GM12878 (cell line): ENCODE measurements at places on chromosomes 3 and 15. TPM values are rescaled to one million over a fixed set of nuclear protein-coding genes. Genes with fewer than 3 reads are reported as not detected.

The DZIP3 gene
- 11.3 and 11.6 TPM in 2 replicates for polyA plus RNA-seq

- no peaks in the 10 kb centered on the region for H3K36me3 ChIP-seq
- H3K4me3 ChIP-seq: no peak overlapping the region
- H3K27me3 ChIP-seq: no peaks in the 10 kb centered on the region
- no peak for DNase-seq
- peaks cover 7% of the 10 kb centered on the region for H3K4me1 ChIP-seq
These were observed 99.6 kb downstream of the ABI3BP start for GRCh38 chr3:100893590-100893989.

DNA sequence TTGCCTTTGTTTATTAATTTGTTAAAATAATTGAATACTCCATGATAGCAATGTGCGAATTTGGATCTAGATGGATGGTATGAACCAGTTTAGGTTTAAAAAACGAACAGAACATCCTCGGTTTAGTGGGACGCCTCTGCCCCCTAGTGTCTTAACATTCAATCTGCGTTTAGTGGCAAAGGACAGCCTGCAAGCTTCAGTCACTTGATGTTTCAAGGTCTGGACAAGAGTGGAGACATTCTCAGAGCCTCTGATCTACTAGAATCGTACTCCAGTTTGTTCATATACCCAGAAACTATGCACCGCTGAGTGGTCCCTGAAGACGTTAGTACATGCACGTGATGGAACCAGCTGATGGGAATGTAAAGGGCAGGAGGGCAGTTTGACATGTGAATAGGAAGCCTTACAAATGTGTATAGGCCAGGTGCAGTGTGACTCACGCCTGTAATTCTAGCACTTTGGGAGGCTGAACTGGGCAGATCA is 17.8 kb upstream of the ATP13A4 start:
- H3K4me1 ChIP-seq: no peaks in the 10 kb centered on the region
- H3K4me3 ChIP-seq: no peak overlapping the region
- no peak for DNase-seq
- no peaks in the 10 kb centered on the region for H3K27me3 ChIP-seq
- H3K36me3 ChIP-seq: no peaks in the 10 kb centered on the region
- H3K27ac ChIP-seq: no peak overlapping the region

- no peaks in the 10 kb centered on the region for H3K4me1 ChIP-seq
- H3K27ac ChIP-seq: no peak overlapping the region
- H3K36me3 ChIP-seq: no peaks in the 10 kb centered on the region
These were observed 364.2 kb upstream of the PLSCR5 start for GRCh38 chr3:146969356-146969755.

DNA sequence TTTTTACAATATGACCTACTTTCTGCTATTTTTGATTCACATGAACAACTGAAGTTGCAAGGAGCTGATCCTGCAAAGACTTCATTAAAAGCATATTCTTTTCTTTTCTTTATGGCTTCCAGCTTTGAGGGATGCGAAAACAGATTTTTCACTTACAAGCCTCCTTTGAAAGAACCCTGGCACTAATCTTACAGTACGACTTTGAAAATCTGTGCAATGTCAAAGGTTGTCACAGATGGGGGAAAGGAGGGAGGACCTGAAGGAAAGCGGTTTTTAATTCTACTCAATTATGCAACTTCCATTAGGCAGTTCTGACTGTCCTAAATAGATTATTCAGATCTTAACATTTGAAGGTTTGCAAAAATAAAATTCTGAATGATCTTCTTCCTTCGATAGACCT is 130.5 kb downstream of the TNIK start:
- H3K4me1 ChIP-seq: peaks cover 40% of the 10 kb centered on the region
- no peak overlapping the region for H3K27ac ChIP-seq
- H3K27me3 ChIP-seq: no peaks in the 10 kb centered on the region
- DNase-seq: no peak

The EPB42 gene
- polyA plus RNA-seq: not detected in 2 replicates

DNA sequence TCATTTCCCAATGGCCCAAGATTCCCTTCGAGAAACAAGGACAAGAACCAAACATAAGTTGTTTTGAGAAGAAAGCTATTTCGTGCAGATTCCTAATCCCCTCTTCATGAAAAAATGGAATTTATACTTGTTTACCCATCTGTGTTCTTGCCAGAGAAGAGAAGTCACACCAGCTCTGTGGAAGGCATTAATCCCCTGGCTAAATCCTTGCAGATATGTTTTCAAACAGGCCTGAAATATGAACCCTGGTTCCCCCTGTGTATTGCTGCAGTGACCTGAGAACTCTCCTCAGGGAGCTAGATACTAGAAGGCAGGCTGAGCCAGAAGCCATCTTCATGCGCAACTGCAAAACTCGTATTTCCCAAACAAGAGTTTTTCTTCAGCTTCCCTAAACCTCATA is 337.7 kb downstream of the NEK10 start:
- no peak for DNase-seq
- H3K4me3 ChIP-seq: no peak overlapping the region
- no peak overlapping the region for H3K27ac ChIP-seq
- H3K36me3 ChIP-seq: no peaks in the 10 kb centered on the region
- no peaks in the 10 kb centered on the region for H3K27me3 ChIP-seq

The BNC1 gene
- 0.10 TPM in 1 of 2 replicates, not detected in the other for polyA plus RNA-seq

DNA sequence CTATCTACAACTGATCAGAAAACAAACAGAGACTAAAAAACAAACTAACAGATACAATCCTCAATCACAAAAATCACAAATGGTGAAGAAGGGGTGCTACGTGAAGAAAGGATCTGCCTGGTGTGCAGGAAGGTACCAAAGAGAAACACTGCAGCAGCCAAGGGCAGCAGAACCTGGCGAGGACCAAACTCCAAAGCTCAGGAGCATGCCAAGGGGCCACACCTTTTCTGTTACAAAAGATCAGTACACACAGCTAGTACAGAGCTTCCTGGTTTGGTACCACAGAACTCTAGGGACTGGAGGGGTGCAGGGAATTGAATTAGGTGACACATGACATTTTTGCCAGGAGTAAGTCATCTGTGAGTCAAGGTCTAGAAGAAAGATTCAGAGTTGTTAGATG is 107.4 kb upstream of the GRM7 start:
- DNase-seq: no peak
- H3K36me3 ChIP-seq: no peaks in the 10 kb centered on the region
- H3K4me3 ChIP-seq: no peak overlapping the region
- no peaks in the 10 kb centered on the region for H3K4me1 ChIP-seq
- H3K27me3 ChIP-seq: no peaks in the 10 kb centered on the region

DNA sequence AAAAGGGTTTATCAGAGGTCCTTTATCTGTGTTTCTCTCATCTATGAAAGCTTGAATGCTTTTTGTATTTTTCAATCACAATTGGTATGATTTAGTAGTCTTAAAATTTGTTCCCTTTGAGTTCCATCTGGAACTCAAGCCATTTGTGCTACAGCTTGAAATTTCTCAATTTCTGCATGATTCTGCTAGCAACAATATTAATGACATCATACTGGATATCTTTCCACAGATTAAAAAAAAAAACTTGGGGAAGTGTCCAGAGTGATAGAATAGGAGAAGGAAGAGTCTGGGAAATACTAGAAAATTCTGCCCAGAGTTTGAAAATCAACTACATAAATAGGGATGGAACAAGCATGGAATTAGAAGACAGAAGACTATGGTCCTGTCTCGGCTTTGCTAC is 9.3 kb upstream of the FBN1 start:
- H3K36me3 ChIP-seq: no peaks in the 10 kb centered on the region
- H3K4me1 ChIP-seq: no peaks in the 10 kb centered on the region
- no peaks in the 10 kb centered on the region for H3K27me3 ChIP-seq
- H3K27ac ChIP-seq: no peak overlapping the region
- no peak overlapping the region for H3K4me3 ChIP-seq
- DNase-seq: no peak

- DNase-seq: no peak
- no peak overlapping the region for H3K4me3 ChIP-seq
- no peak overlapping the region for H3K27ac ChIP-seq
- H3K36me3 ChIP-seq: no peaks in the 10 kb centered on the region
- H3K27me3 ChIP-seq: no peaks in the 10 kb centered on the region
- H3K4me1 ChIP-seq: no peaks in the 10 kb centered on the region
These were observed 61.6 kb downstream of the STAG1 start for GRCh38 chr3:136690599-136690998.

DNA sequence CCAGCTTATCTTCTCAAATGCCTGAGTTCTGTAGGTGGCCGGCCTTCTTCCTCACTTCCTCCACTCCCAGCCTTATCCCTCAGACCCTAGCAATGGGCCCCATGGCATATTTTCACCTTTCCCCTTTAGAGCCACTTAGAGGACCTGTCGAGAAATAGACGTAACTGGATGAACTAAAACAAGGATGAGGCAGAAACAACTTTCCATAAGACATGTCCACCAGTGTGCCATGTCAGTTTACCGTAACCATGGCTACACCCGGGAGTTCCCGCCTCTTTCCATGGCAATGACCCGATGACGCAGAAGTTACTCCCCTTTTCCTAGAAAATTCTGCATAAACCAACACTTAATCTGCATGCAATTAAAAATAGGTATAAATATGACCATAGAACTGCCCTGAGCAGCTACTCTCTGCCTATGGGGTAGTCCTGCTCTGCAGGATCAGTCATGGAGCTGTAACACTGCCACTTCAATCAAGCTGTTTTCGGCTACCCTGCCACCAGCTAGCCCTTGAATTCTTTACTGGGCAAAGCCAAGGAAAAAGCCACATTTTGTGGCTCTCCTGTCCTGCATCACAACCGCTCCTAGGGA is 55.1 kb upstream of the ZBTB38 start:
- no peak overlapping the region for H3K4me3 ChIP-seq
- no peak overlapping the region for H3K27ac ChIP-seq
- peaks cover 13% of the 10 kb centered on the region for H3K4me1 ChIP-seq
- H3K36me3 ChIP-seq: no peaks in the 10 kb centered on the region

The TGM4 gene
- not detected in 2 replicates for polyA plus RNA-seq

DNA sequence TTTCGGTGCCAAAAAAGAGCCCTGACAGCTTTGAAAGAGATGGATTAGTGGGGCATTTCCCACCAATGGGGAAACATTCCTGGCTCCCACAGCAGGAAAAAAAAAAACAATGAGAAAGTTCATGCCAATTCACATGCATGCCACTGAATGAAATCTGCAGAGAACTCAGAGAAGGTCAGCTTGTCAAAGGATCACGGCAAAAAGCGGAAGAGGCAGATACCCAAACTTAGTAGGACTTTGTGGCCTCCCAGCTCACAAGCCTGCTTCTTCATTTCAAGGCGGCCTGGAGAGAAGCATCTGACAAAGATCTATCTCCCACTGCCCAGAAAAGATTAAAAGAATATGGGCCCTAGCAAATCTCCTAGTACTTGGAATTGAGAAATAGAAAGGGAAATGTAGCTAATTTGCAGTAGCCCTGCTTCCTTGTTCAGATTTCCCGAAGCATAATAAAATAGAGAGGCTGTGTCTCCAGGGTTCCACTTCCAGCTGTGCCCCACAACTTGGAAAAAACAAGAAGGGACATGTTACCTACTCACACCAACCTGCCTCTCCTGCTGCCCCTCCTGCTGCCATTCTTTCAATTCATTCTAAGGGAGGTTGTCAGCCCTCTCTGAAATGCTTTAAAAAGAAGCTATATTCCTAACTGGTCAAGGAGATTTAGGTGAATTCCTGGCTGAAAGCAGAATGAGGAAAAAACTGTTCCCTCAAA is 170.4 kb downstream of the FHIT start:
- H3K36me3 ChIP-seq: no peaks in the 10 kb centered on the region
- H3K27ac ChIP-seq: no peak overlapping the region
- H3K27me3 ChIP-seq: no peaks in the 10 kb centered on the region
- no peak for DNase-seq
- H3K4me1 ChIP-seq: no peaks in the 10 kb centered on the region

The GFM1 gene
- 84.2 and 87.8 TPM in 2 replicates for polyA plus RNA-seq

The ITPKA gene
- polyA plus RNA-seq: 0.12 and 0.46 TPM in 2 replicates

DNA sequence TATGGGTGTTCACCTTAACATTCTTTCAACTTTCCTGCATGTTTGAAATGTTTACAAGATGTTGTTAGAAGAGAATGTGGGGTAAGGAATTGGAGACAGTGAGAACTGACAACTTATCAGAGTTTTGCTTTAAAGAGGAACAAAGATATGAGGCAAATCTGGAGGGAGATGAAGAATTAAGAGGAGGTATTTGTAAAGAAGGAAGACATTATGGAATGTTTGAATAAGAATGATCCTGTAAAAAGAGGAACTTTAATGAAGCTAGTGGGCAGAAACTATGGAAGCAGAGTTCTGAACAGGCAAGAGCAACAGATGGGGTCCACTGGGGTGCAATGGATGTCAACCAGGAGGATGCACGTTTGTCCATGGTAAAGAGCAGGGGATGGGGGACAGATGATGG is 27.7 kb downstream of the PLD1 start:
- DNase-seq: no peak
- H3K4me1 ChIP-seq: no peaks in the 10 kb centered on the region
- H3K27ac ChIP-seq: no peak overlapping the region
- H3K4me3 ChIP-seq: no peak overlapping the region
- no peaks in the 10 kb centered on the region for H3K36me3 ChIP-seq

DNA sequence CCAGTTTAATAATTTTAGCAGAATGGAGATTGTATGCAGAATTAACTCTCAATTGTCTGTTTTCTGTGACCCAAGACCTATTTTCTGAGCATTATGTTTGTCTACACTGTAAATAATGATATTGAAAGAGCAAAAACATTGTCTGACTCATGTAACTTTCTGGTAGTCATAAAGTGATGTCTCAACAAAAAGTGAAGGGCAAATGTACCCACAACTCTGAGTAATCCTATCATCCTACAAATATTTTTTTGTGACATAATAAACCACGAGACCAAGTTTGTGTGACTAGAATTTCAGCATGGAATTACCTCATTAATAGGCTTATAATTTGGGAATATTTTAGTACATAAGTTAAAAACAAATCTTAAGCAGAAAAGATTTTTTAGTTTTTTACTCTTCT is 15.4 kb upstream of the ABHD10 start:
- H3K27ac ChIP-seq: no peak overlapping the region
- no peaks in the 10 kb centered on the region for H3K36me3 ChIP-seq
- H3K4me1 ChIP-seq: no peaks in the 10 kb centered on the region
- H3K27me3 ChIP-seq: no peaks in the 10 kb centered on the region
- no peak for DNase-seq
- no peak overlapping the region for H3K4me3 ChIP-seq

GRCh38 chr3:58858126-58858525 is 191.6 kb upstream of the FAM3D start:
- DNase-seq: no peak
- H3K4me1 ChIP-seq: no peaks in the 10 kb centered on the region
- H3K36me3 ChIP-seq: no peaks in the 10 kb centered on the region
- no peak overlapping the region for H3K27ac ChIP-seq
- no peak overlapping the region for H3K4me3 ChIP-seq
- H3K27me3 ChIP-seq: no peaks in the 10 kb centered on the region

The GATA2 gene
- not detected in 2 replicates for polyA plus RNA-seq

- no peaks in the 10 kb centered on the region for H3K4me1 ChIP-seq
- no peak for DNase-seq
- H3K27me3 ChIP-seq: peaks cover 2% of the 10 kb centered on the region; the same call in 1 of the 2 replicates
- no peak within 1 kb of the TSS for H3K4me3 ChIP-seq
- no peaks in the 10 kb centered on the region for H3K36me3 ChIP-seq
These were observed at the start of gene DRD3 for GRCh38 chr3:114178770-114179368. Gene DRD3 (minus strand): TSS chr3:114179052. CDS start chr3:114171992, 7,060 bp downstream.

DNA sequence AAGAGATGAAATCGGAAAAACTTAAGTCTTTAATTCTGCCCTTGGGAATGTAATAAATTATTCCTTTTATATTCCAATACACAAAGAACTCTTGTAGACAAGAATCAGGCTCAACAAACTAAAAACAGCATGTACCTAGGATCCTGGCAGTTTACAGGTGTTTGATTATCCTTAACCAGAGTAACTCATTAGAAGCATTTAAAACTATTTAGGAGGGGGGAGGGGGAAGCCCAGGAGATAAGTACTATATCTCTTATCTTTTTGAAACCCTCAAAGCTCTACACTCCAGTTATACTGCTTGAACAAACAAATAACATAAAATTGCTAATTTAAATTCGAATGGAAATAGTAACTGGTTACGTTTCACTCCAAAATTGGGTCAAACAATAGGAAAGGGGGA is 1.9 kb downstream of the CNBP start:
- H3K4me1 ChIP-seq: peaks cover 9% of the 10 kb centered on the region
- peak overlapping the region; percentile 97 for H3K27ac ChIP-seq
- peaks cover 1% of the 10 kb centered on the region; the same call in 1 of the 2 replicates for H3K36me3 ChIP-seq
- peak overlapping the region; percentile 97 for H3K4me3 ChIP-seq
